Activated CD8-positive, alpha-beta memory T cell treated with anti-CD3 and anti-CD28 coated beads for 24 hours (primary cell): ENCODE measurements at places on chromosomes 1 and 21.

- no peak for DNase-seq
These were observed 11.6 kb upstream of the ZNF697 start for GRCh38 chr1:119659628-119660027.

GRCh38 chr1:116546354-116546977 lies 24.4 kb downstream of the CD58 start:
- no peak for DNase-seq

GRCh38 chr1:7871136-7871535 lies 18.3 kb upstream of the UTS2 start:
- no peak for DNase-seq

DNA sequence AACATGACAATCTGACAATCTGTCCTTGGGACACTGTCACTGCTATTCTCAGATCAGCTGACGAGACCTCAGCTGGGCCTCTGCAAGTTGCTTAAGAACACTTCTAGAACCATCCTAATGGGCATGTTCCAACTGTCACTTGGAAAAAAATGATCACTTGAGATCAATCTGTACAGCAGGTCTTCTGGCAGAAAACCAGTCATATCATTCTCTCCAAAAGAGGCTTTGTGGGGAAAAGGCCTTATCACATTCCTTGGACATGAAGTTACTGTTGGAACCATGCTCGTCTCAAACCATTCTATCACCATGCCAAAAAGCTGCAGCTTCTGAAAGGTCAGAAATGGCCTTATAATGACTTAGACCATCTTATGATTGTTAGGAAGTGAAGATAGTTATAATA lies 744.2 kb downstream of the USP25 start:
- no peak for DNase-seq

GRCh38 chr1:5860277-5860676 lies 131.9 kb downstream of the NPHP4 start:
- no peak for DNase-seq

DNA sequence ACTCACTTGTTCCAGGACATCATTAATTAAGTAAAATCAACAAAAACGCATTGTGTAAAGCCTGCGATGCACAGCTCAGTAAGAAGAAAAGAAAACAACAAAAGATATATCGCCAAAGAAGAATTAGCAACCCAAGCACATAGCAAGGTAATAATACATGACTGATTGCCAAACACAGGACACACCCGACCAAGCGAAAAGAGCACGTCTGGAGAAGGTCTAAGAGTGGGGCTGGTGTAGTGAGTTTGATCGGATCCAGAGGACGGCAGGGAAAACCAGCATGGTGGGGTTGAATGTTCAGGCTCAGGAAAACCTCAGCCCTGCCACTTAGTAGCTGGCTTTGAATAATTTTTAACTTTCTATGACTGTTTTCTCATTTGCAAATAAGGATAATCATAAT lies 69.8 kb downstream of the JAK1 start:
- DNase-seq, result no peak

GRCh38 chr1:147890177-147890790 lies 12.3 kb upstream of the GJA8 start:
- peak; percentile 83 for DNase-seq

DNA sequence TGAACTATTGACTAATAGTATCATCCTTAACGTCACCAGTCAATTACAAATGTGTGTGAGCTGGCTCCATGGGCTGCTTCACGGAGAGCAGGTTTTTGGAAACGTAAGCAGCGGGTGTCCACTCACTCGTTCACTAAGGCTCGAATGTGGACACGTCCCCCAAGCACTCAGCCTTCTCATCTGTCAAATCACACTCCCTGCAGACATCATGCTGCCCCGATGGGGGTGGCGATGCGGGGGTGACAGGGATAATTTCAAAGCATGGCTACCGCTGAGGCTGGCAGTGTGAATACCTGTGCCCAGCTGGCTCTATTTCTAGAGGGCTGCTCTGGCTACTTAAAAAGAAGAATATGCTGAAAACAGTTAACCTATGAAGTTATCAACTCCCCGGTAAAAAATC lies 71.3 kb downstream of the CAPZB start:
- no peak for DNase-seq

- DNase-seq, result no peak
These were observed 199.6 kb downstream of the RGS7 start for GRCh38 chr1:241157435-241157834.

GRCh38 chr1:30353637-30354036 lies 369.7 kb downstream of the MATN1 start:
- no peak for DNase-seq

- DNase-seq, result no peak
These were observed 23.1 kb upstream of the C1orf198 start for GRCh38 chr1:230891413-230891812.

- no peak for DNase-seq
These were observed 112.6 kb downstream of the BRINP2 start for GRCh38 chr1:177283380-177283779.

DNA sequence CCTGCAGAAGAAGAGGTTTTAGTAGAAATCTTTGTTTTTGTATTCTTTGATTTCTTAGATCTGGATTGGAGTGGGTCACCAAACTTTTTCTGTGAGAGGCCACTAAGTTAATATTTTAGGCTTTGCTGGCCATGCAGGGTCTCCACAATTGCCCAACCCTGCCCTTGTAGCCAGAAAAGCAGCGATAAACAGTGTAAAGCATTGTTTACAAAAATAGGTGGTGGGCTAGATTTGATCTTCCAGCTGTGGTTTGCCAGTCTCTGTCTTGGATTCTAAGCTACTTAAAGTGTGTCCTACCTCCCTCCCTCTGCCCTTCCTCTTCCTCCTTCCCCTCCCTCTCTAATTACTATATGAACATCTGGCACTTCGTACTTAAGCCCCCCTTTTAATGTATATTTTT lies 68.0 kb downstream of the LAMC1 start:
- DNase-seq, result no peak

GRCh38 chr1:153612111-153612754 lies 704 bp downstream of the S100A16 start:
- no peak for DNase-seq

GRCh38 chr1:19664453-19665185 lies at the start of gene HTR6:
TSS of gene HTR6 (plus strand) at chr1:19664875. CDS start at chr1:19665754, 879 bp downstream.
- DNase-seq, result no peak

DNA sequence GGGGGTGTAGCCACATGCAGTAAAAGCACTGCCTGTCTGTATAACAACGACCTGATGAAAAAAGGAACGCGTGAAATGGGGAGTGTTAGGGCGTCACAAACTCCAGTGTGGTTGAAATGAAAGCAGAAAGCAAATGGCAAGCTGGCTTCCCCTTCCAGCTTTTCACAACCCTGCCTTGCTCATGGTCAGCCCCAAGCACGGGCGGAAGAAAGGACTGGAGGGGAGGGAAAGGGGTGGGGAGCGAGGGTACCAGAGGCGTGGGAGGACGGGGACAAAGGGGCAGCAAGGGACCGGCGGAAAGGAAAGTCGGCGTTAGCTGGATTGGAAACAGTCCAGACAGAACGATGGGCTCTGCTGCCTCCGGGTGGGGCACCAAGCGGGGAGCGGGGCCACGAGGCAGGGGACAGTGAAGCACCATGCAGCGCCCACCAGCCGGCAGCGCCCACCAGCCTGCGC lies 9.6 kb downstream of the VPS26C start:
- DNase-seq, result no peak
